ENCODE measurements at places on chromosomes 2 and 18. TPM values are rescaled to one million over a fixed set of nuclear protein-coding genes. Genes with fewer than 3 reads are reported as not detected.

DNA sequence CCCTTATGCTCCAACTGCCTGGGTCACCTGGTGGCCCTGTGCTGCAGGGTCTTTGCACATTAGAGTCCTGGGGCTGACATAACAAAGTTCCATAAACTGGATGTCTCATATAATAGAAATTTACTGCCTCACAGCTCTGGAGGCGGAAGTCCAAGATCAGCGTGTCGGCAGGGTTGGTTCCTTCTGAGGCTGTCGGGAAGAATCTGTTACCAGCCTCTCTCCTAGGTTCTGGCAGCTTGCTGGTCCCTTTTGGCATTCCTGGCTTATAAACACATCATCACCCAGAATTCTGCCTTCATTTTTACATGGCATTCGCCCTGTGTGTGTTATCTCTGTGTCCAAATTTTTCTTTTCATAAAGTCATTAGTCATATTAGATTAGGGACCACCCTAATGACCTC lies 170.5 kb downstream of the NDUFA10 start:
- no peak for DNase-seq

DNA sequence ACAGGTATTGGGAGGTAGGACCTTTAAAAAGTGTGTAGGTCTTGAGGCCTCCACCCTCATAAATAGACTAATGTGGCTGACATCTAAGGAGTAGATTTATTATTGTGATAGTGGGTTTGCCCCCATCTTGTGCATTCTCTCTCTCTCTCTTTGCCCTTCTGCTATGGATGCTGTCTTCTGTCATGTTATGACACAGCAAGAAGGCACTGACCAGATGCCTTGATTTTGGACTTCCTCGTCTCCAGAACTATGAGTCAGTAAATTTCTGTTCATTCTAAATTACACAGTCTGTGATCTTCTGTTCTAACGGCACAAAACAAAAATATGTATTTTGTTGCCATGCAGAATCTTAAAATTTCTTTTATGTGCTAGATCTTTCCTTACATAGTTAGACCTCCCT lies 66.9 kb downstream of the ATAD2B start:
- no peak for DNase-seq

DNA sequence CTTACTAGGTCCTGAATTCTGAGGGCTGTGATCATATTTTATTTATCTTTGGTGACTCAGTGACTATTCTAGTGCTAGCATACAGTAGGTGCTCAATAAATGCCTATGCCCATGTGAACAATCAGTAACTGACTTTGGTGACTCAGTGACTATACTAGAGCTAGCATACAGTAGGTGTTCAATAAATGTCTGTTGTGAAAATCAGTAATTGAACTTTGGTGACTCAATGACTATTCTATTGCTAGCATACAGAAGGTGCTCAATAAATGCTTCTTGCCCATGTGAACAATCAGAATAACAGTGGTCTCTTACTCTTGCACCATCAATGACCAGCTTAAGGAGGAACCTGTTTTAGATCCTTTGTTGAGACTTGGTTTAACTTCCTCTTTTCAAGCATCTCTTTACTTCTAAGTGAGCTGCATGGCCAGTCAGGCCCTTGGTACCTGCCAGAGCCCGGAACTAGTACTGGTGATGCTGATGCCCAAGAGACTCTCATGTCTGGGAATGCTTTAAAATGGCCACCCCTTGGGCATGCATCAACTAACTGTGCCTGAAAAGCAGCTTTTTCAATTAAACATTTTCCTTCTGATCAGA lies 214.9 kb upstream of the SPRED2 start:
- no peak for DNase-seq

DNA sequence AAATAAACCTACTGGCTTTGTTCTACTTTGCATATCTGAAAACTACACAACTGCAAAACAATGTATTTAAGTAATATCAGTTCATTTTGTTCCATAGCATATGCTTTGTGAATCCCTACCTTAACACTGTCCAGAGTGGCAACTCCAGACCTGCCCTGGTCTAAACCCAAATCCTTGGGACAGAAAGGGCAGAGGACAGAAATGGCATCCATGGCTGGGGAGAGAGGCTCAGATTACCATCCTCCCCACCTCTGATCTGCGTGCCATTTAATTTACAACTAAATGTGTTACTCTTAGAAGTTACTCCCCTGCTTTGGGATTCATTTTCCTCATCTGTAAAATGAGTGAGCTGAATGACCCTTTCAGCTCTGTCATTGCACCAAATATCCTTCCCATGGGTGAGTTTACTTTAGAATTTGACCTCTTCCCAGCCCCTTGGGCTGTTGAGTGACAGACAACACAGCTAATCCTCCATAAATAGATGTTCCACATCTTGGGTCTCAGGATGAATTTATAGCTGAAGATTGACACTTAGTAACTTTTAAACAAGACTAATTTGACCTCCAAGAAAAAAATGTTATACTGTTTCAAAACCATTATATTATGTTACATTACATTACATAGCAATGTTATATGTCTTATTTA lies 20.1 kb upstream of the NEB start:
- no peak for DNase-seq

GRCh38 chr2:176133389-176133788 lies 3.9 kb downstream of the HOXD8 start:
- DNase-seq, result no peak

DNA sequence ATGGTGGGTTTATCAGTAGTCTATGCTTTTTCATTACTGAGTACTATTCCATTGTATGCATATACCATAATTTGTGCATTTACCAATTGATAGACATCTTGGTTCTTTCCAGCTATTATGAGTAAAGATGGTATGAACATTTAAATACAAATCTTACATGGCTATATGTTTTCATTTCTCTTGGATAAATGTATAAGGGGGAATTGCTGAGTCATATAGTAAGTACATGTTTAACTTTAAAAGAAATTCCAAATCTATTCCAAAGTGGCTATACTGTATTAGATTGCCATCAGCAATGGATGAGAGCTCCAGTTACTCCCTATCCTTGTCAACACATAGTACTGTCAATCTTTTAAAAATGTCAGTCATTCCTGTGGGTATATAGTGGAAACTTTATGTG lies 243.9 kb downstream of the CDCA7 start:
- DNase-seq, result no peak

DNA sequence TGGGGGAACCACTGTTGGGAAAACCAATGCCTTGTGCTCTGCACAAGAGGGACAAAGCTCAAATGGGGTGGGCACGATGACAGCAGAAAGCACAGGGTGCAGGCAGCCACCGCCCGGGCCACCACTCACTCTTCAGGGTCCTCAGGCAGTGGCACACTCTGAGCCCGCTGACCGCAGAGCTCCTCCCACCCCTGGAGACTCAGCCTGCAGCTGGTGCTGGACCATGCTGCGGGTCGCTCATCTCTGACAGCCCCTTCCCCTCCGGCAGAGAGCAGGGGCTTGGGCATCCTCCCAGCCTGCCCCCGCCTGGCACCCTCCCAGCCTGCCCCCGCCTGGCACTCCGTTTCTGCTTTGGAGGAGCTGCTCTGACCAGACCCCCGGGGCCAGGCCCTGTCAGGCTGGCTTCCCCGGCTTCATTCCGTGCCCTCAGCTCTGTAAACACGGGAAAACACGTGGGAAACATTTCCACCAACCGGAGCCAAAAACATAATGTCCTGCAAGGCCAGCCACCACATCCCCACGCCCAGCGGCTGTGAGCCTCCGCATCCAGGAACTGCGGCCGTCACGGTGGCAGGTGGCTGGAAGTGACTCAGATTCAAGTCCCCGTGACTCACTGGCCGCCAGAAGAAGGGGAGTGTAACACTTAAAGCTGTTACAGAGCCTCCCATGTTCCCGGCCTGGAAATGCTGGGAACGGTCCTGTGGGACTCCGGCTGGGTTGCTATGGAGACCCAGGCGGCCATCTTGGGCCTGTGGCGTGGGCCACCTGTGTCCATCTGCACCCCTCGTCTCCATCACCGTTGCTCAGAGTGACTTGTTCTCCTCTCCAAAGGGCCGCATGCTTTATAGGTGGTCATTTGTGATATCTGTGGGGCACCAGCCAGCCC lies 6.8 kb upstream of the SNED1 start:
- DNase-seq, result no peak

DNA sequence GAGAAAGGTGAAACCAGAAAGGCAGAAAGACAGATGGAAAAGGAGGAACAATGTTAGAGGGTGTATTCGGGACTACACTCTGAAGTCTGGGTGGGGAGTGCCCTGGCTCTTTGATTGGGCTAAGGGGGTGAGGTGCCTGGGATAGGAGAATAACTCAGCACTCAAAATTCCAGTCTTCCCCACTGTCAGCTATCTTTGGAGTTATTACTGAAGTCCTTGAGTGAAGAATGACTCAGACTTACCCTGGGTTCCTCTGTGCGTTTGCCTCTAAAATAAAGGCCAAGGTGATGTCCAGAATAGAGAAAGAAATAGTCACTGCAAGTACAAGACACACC lies 151.8 kb upstream of the SERPINE2 start:
- no peak for DNase-seq

GRCh38 chr18:68623342-68623741 lies 91.6 kb downstream of the TMX3 start:
- peak; percentile 27 for DNase-seq

- DNase-seq, result no peak
These were observed 127.6 kb downstream of the NCOA1 start for GRCh38 chr2:24618680-24619079.

DNA sequence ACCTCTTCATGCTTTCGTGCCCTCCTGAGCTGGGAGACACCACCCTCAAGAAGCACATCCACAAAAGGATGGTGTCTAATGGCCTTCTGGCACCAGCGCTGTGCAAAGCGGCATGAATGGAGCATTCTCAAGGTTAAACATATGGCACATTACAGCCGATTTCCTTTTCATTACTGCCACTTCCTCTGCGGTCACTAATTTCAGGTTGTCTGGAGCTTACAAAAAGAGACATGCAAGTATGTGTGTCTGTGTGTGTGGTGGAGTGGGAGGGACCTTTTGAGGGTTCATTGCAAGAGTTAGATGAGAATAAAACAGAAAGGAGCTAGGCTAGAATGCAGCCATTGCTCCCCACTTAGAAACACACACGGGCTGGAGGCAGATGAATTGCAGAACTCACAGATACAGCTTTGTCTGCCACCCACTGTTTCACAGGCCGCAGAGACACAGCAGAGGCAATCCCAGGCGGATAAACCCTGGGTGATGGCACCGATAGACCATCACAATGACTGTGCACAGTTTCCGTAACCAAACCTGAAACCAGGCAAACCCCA lies 76.0 kb downstream of the TGIF1 start:
- peak; percentile 60 for DNase-seq

DNA sequence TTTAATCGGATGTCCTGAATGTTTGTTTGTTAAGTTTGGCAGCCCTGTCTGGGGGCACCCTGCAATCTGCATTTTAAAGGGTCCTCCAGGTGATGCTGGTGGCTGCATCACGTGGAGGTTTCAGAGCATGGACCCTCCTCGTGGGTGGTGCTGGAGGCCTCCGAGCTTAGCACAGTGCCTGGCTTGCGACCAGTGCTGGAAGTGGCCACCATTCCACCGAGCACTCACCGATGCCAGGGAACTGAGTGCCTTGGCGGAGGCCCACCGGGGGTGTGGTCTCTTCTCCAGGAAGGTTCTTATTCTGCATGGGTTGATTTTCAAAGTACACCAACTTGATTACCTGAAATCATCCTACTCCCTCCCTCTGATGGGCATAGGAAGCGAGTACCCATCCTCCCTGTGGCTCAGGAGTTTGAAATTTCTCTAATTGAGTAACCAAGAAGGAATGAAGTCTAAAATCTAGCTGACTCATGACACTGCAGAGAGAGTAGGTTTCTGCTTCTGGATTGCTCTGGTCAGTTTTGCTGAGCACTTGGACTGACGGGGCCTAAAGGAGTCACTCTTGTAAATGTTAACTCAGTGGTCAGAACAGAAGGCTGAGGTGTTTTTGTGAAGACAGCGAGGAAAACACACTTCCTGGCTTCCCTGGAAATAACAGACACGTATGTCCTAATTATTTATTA lies 58.1 kb upstream of the SLC66A3 start:
- no peak for DNase-seq

- no peak for DNase-seq
These were observed 201.1 kb downstream of the MGAT5 start for GRCh38 chr2:134454931-134455330.

DNA sequence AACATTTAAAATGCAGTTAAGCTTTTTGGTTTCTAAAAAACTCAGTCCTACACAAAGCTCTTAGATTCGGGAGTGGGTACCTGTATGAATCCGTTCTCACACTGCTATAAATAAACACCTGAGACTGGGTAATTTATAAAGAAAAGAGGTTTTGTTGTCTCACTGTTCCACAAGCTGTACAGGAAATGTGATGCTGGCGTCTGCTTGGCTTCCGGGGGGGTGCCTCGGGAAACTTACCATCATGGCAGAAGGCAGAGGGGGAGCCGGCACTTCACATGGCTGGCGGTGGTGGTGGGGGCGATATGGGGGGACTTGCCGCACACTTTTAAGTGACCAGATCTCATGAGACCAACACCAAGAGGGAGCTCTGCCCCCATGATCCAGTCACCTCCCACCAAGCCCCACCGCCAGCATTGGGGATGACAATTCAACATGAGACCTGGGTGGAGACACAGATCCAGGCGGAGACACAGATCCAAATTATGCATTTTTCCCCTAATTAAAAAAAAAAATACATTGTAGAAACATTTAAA lies 222.5 kb downstream of the GBX2 start:
- no peak for DNase-seq

- DNase-seq, result no peak
These were observed 135.2 kb downstream of the MCFD2 start for GRCh38 chr2:46780411-46780800.

DNA sequence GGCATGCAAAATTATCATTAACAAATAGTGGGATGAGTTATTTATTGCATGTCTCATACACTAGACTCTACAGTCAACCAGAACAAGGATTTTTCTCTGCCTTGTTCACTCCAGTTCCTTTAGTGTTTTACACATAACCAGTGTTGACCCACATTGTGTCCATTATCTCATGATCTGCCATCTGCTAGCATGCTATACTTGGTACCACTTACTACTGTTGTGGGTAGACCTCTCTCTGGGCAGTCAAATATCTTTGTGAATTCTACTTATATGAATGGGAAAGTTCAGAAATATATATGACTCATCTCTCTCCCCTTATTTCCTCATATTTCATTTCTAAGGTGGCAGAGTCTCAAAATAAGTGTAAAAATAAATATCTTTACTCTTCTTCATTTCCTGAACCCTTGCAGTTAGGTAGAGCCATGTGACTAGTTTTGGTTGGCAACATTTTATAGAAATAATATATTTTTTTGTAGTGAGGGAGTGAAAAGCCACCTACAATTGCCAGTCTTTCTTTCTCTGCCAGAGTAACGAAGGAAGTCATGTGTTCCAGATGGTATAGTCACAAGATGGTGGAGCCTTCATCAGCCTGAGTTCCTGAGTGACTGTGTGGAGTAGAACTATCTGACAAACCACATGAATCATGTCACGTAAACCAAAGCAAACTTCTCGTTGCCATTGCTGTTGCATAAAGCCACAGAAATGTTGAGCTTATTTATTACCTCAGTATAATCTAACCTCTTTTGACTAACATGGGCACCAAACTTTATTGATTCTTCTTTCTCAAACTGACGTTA lies 704.0 kb downstream of the RNF144A start:
- no peak for DNase-seq

RAD51AP2 gene
- total RNA-seq, result not detected

C1GALT1C1L gene
- total RNA-seq, result not detected

PROM2 gene
- total RNA-seq, result 0.15 TPM
